ENCODE measurements at places on chromosomes 7 and 10.

DNA sequence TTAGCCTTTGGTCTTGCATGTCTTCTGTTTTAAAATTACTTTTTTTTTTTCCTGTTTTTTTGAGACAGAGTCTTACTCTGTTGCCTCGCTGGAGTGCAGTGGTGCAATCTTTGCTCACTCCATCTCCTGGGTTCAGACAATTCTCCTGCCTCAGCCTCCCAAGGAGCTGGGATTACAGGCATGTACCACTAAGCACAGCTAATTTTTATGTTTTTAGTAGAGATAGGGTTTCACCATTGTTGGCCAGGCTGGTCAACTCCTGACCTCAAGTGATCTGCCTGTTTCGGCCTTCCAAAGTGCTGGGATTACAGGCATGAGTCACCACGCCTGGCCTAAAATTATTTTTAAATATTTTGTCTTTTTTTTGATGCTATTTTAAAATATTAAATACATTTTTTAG is 38.5 kb downstream of the MLLT10 start:
- no peak for DNase-seq

- DNase-seq = no peak
Measured at GRCh38 chr7:139886899-139887298, 57.8 kb downstream of the TBXAS1 start.

GRCh38 chr10:52956861-52957260 is 184.3 kb upstream of the MBL2 start:
- DNase-seq = no peak

DNA sequence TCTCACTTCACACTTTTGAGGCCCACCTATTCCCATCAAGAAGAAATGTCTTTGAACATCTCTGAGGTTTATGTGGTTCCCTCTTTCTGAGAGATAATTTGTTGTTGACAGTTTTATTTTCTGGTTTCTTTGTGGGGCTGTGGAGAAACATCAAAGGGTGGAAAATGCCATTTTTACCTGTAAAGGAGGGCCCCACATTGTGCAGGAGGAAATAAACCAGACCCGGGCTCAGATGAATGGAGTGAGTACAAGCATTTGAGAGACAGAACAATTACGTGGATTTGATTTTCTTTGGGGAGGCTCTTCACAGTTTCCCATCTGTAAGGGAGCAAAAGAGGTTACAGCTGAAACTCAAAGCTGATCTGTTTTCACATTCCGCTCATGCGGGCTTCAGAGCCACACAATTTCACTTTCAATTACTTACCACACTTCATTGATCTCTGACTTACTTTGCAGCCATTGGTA is 29.8 kb downstream of the ITPRIP start:
- DNase-seq = no peak

DNA sequence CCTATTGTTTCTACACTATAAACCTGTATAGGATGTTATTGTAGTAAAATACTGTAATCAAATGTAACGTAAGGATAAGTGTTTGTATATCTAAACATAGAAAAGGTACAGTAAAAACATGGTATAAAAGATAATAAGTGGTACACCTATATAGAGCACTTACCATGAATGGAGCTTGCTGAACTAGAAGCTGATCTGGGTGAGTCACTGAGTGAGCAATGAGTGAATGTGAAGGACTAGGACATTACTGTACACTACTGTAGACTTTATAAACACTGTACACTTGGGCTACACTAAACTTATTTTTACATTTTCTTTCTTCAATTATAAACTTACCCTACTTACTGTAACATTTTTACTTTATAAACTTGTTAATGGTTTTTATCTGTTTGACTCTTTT is 732.9 kb upstream of the LRRN3 start:
- DNase-seq = no peak

DNA sequence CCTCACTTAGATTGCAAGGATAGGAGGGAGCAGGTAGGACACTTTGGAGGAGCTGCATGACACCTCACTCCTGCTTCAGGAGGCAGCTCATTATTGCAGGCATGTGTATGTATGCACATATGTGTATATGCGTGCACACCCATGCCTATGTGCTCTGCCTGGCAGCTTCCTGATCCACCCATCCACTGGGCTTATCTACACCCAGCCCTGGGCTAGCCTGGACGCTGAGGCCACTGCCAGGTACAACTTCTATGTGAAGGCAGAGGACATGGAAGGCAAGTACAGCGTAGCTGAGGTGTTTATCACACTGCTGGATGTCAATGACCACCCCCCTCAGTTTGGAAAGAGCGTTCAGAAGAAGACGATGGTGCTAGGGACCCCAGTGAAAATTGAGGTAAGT is 13.3 kb downstream of the LRIT2 start:
- no peak for DNase-seq

- DNase-seq = no peak
Measured at GRCh38 chr7:141522657-141523342, 28.4 kb upstream of the AGK start.

DNA sequence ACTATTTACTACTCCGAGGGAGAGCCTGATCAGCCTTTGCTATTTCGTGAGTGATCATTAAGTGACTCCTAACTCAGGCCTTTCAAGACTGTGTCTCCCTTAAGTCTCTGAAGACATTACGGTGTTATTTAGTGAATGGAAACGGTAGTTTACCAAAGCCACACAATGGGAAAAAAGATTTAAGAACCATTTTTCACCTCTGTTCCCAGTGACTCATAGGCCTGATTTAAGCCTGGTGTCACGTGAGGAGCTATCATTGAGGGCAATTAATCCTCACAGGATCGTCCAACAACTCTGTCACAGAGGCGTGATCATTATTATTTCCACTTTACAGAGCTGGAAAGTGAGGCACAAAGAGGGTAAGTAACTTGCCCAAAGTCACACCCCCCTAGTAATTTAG is 20.3 kb downstream of the C10orf90 start:
- DNase-seq = no peak

DNA sequence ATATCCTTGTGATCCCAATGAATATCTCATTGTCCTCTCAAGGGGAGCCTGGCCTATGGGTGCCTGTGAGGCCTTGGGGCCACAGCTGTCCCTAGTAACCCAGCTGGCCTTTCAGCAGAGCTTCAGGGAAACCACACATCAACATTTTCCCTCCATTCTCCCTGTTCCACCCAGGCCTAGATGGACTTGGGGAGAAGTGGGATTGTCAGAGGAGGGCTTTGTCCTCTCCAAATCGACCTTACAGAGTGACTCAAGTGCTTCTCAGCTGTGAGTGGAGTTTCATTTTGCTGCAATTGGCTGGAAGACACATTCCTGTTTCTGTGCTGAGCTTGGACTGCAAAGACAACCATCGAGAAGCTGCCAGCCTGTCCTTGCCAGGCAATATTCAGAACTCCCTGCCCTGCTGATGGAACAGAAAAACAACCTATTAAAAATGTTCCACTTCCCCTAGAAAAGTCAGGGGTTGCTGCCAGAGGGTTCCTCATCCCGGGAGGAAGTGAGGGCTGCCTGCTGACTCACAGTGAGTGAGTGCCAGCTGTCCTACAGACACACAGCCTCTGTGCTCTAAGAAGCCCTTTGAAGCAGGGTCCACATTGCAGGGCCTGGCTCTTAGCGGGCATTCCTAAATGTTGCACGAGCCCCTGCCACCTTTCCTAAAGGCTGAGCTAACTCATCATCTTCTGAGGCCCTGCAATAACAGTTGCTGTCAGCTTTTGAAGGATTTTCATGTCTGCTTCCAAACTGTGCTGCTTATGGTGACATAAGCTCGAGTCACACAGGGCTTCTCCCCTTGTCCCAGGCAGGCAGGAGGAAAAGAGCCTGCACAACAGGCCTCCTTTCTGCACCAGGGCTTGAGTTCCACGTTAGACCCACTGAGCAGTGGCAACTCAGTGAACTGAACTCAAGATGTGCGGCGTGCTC is 20.5 kb downstream of the STRA8 start:
- DNase-seq = no peak

DNA sequence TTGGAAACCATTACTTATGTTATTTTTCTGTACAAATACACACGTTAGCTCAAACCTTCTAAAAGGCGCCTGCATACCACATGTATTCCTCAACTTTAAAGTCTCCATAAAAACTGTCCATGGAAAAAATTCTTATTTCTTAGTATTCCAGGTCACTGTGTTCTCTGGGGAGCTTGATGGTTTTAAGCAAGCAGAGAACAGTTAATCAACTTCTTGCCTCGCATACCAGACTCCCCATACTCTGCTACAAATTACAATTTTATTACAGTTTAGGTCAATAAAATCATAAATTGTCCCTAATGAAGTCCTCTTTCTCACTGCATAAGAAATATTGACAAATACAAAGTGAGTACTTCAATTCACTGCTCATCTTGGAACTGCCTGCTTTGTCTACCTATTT is 77.0 kb upstream of the GPR22 start:
- DNase-seq = no peak

DNA sequence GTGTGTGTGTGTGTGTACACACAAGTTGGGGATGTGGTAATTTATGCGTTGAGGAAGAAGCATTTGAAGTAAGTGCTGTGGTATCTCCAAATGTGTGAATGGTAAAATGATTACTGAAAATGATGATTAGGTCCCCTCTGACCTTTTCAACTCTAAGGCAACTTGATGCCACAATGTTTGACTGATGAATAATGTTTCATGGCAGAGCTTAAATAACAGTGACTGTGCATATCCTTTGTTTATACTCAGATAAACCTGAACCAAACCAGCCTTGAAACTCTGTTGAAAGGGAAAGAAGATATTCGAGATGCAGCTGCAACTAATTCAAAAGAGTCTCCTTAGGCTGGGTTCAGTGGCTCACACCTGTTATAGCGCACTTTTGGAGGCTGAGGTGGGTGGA is 64.8 kb upstream of the YAE1 start:
- no peak for DNase-seq

GRCh38 chr7:30252885-30253795 is 31.3 kb upstream of the ZNRF2 start:
- DNase-seq = no peak

DNA sequence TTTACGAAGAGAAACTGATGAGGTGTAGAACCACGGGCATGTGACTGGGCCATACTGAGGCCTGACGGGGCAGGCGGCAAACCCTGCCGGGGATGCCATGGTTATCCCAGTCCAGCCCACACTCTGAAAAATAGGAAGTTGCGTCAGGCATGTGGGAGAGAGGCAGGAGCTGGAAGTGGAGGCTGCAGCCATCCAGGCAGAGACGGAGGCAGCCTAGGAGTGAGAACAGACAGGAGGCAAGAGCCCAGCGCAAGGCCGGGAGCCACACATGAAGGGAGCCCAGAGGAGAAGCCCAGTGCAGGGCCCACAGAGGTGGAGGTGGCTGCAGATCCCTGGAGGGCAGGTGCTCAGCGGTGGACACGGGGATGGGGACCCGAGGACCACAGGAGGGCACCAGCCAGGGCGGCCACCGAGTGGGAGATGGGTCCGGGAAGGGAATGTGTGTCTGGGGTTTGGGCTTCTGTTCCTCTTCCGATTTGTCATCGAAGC is 175.2 kb upstream of the PPP2R2D start:
- no peak for DNase-seq

GRCh38 chr7:71457846-71458590 is 326.1 kb downstream of the GALNT17 start:
- DNase-seq = no peak

DNA sequence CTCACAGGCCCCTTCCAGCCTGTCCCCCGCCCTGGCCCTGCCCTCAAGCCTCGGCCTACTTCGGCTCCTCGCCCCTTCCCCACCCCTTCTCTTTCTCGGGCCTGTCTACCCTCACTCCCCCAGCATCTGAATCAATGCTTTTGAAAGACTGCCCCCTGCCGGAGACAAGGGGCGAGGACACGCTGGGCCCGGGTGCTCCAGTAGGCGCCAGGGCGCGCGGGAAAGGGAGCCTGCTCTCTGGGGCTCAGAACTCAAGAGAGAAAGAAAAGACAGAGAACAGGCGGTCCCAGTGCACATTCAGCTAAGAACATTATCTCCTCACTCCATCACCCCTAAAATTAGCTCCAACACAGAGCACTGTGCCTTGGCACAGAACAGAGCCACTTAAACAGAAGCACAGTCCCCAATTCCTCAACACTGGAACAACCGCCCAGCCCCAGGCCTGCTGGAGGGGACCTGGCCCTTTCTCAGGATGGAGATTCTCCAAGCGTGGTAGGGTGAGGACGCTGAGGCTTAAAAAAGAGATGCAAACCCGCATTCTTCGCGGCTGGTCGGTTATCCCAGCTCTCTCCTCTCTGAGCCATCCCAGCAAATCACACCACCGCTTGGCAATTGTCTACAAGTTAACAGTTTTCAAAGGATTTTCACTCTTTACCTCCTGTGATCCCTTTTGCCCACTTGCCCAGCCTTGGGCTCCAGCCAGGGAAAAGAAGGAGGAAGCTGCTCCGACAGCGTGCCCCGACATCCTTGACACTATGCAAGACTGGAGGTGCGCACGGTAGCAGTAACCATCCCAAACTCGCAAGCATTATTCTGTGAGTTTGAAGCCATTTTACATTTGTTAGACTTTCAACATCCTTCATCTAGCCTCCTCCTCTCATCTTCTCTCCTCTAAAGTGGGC is 2.1 kb downstream of the GIGYF1 start:
- peak; percentile 72 for DNase-seq

GRCh38 chr7:7517754-7518153 is 17.9 kb downstream of the COL28A1 start:
- no peak for DNase-seq

GRCh38 chr7:102184303-102184702 is 102.4 kb upstream of the SH2B2 start:
- no peak for DNase-seq

GRCh38 chr7:46076527-46076926 is 155.5 kb upstream of the IGFBP3 start:
- no peak for DNase-seq

DNA sequence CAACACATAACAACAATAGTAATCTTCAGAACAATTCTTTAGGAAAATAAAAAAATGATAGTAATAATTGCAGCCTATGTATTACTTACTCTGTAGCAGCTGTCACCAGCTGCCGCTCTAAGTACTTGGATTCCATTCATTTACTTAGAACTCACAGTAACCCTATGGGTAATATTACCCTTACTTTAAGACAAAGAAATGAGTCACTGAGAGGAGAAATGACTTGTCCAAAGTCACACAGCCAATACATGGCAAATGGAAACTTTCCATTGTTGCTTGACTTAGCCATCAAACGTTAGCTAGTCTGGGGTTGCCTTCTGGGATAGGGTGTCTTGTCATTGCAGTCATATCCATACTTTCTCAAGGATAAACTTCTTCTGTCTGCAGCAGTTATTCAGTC is 3.6 kb downstream of the CCNY start:
- DNase-seq = no peak

Data from stimulated activated CD8-positive, alpha-beta memory T cell treated with anti-CD3 and anti-CD28 coated beads, Interleukin-2, amount 100 ng/mL, for 48 hours (primary cell).